Activated CD8-positive, alpha-beta memory T cell treated with anti-CD3 and anti-CD28 coated beads for 1 hour (primary cell): ENCODE measurements at places on chromosomes 4 and X.

DNA sequence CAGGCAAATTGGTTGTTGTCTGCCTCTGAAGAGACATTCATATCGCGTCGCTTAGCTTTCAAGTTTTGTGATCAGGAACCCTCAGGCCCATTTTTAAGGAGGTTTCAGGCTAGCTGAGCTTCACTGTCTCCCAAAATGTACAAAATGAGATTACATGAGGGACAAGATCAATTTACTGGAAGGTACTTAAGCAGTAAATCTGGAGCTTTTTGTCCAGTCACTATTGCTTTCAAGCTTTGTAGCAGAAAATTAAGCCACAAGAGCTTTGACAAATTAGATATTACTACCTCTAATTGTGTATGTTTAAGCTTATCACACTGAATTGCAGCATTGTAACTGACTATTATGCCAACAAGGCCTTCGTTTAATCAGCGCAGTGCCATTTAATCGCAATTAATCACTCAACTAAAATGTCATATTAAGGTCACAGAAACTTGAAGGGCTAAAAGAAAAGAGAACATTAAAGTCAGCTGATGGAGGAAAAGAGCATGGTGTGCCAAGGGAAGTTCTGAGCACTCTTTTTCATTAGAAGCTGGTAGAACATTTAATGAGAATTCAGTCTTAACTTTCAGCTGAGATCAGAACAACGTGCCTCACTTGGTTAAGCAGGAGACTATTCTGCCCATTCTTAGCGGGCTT is 353.0 kb downstream of the FBXO8 start:
- DNase-seq: no peak

GRCh38 chr4:104395168-104395614 is 99.5 kb downstream of the CXXC4 start:
- no peak for DNase-seq

GRCh38 chr4:6134612-6135220 is 65.6 kb downstream of the JAKMIP1 start:
- DNase-seq: peak; percentile 10

GRCh38 chrX:1535241-1536041 is 1.5 kb downstream of the P2RY8 start:
- DNase-seq: peak; percentile 11

DNA sequence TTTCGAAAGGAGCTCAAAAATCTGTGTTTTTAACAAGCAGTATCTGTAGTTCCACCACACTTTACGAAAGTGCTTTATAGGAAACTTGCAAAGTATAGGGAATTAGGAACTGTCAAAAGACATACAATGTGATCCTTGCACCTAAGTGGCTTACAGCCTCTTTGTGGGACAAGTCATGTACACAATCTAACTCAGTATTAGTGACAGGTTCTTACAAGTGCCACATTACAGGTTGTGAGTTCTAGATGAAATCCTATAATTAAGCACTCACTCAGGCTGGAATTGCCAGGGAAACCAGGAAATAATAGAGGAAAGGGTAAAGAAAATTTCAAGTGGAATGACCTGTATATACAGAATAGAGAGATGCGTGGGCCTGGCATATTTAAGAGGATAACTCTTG is 567.3 kb upstream of the ATOH1 start:
- no peak for DNase-seq

DNA sequence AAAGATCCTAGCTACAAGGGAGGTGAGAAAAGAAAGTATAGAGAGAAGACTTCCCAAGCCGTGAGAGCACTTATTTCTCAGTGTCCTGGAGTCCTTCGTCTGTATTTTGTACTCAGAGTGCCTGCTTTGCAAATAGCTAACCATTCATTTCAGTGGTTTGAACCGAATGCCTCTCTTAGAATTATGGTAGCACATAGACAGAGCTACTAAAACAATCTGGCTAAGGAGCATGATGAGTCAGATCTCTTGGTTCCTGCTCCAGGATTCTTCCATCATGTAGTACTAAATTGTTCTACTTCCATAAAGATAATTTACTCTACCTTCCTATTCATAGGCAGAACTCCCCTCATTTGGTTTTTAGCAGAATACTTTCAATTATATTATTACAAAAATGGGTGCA is 946.6 kb downstream of the STIM2 start:
- no peak for DNase-seq

GRCh38 chr4:142846108-142846728 is at the start of gene INPP4B:
INPP4B (minus strand) TSS chr4:142846301.
- no peak for DNase-seq

DNA sequence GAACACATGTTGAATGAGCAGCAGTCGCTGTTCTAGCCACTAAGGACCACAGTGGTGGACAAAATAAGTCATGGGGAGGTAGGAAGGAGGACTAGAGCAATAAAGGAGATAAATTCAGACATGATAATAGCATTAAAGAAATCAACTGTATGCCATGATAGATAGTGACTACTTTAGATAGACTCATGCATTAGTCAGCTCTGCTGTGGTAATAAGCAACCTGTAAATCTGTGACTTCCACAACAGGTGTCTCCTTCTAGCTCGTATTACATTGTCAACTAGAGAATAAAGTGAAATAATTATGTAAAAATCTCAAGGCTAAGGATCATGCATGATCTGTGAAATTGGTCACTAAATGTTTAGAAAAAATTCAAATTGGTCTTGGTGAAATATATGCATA is 77.9 kb downstream of the WWC2 start:
- no peak for DNase-seq

- no peak for DNase-seq
Measured at GRCh38 chrX:30906726-30907125, 17.7 kb upstream of the TAB3 start.

DNA sequence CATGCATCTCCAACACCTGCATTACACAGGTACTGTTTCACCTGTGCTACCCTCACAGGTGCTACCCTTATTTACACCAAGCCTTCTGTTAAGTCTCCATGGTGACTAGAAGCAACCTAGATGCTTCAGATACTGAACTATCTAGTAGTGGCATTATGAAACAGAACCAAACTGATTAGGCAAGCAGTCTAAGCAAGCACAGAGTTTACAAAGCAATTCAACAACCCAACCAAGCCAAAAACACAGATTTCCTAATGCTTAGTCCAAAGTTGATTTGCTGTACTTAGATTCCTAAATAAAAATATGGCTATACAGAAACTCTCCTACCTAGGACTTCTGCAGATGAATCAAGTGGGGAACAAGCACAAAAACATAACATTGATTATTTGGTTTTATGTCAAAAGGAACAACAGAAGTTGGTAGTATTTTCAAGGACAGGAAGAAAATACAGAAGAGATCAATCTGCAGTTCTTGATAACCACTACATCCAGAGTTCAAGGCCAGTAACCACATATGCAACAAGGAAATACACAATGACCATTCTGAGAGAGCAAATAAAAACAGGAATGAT is 3.2 kb downstream of the TAPT1 start:
- no peak for DNase-seq

GRCh38 chr4:181909368-181909767 is 333.8 kb upstream of the TENM3 start:
- no peak for DNase-seq

DNA sequence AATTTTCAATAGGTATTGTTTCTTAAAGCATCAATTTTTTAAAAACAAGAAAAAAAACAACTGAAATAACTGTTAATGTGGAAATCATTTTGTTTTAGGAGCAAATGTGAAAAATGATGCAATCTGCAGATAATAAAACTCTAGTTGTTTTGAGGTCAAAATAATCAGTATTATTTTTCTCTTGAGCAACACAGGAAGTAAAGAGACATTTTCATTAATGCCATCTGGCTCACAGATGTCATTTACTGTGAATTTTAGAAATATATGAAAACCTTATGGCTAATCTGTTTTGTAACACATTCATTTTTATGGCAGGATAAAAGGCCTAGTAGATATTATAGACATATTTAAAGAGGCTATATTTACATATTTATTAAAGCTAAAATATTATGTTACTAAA is 141.6 kb downstream of the PCDH18 start:
- no peak for DNase-seq

GRCh38 chr4:58776627-58777026 is 1666.4 kb upstream of the IGFBP7 start:
- DNase-seq: no peak

GRCh38 chr4:123599061-123599919 is 202.7 kb downstream of the SPRY1 start:
- no peak for DNase-seq

- no peak for DNase-seq
Measured at GRCh38 chrX:73267206-73267605, 52.6 kb upstream of the NAP1L2 start.

GRCh38 chr4:120528428-120528827 is 394.1 kb downstream of the PRDM5 start:
- no peak for DNase-seq

DNA sequence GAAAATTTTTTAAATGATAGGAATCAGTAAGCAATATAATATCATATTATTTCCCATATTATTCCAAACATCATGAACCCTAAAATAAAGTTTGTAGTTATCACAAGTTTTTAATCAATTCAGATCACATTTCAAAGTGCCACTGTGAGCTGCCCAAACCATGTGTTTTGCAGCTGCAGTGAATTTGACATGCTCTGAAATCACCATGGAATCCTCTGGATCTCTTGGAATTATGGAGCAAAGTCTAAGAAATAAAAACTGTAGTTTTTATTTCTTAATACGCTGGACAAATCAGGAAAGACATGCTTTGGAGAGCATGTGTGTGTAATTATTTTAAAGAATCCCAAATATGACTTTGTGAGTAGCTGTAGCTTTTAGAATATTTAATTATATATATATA is 262.7 kb downstream of the ANKRD50 start:
- no peak for DNase-seq

GRCh38 chr4:96913441-96914080 is 1073.7 kb downstream of the PDHA2 start:
- no peak for DNase-seq

DNA sequence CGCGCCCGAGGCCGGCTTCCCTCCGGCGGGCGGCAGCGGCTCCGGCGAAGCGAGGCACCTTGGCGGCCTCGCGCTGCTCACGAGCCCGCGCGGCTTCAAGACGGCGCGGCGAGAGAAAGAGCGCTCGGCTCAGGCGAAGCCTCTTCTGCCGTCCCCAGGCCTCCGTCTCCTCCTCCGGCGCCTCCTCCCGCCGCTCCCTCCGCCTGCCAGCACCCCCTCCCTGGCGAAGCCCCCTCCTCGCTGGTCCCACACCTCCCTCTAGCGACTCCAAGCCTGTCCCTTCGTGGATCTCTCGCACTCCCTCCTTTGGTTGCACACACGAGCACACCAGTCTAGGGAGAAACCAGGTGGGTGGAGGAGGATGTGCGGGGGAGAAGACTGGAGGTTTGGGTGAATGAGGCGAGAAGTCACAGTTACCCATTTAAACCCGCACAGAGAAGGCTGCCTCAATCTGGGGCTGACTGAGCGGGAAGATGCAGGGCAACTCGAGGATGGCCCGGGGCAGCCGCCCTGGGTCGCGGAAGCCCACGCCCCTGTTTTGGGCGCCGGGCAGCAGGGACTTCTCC is at the start of gene CAMK2D:
CAMK2D (minus strand) TSS at position 119 of the 566 bp plus-strand sequence. CDS start 670 bp downstream, outside the sequence.
- peak; percentile 63 for DNase-seq

DNA sequence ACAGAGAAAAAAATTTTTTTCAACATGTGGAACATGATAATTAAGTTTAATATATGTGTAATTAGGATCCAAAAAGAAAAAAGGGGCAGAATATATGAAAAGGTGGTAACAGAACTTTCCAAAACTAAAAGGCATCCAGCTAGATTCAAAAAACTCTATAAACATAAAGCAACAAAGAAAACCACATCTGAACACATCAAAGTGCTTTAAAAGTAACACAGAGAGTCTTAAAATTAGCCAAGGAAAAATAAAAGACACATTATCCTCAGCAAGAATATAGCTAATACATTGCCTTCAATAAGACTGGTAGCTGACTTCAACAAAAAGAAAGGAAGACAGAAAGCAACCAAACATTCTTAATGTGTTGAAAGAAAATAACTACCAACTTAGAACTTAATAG is 8.2 kb downstream of the CLOCK start:
- DNase-seq: no peak

- DNase-seq: no peak
Measured at GRCh38 chr4:155944516-155944915, 9.2 kb downstream of the CTSO start.

DNA sequence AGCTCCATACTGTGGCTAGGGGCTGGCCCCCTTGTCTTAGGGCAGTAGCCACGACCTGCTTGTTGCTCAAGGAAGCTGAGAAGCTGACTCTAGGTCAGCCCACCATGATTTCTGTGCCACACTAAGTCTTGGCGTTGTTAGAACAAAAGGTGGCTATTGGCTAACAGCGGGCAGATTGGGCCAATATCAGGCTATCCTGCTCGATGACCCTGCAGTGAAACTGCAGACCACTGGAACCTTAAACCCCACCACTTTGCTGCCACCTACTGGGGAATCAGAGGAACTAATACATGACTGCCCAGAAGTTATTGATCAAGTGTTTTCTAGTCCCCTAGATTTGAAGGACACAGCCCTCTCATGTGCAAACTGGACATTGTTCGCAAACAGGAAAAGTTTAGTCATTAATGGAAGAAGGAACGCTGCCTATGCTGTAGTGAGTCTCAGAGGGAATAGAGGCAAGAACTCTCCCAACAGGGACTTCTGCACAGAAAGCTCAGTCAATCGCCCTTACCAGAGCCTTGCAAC is 17.0 kb upstream of the PAPSS1 start:
- DNase-seq: no peak

- no peak for DNase-seq
Measured at GRCh38 chr4:83389037-83389720, 54.5 kb upstream of the HPSE start.

- no peak for DNase-seq
Measured at GRCh38 chrX:40107291-40108161, 9.8 kb upstream of the BCOR start.

GRCh38 chr4:6071959-6072720 is 53.9 kb upstream of the C4orf50 start:
- no peak for DNase-seq

DNA sequence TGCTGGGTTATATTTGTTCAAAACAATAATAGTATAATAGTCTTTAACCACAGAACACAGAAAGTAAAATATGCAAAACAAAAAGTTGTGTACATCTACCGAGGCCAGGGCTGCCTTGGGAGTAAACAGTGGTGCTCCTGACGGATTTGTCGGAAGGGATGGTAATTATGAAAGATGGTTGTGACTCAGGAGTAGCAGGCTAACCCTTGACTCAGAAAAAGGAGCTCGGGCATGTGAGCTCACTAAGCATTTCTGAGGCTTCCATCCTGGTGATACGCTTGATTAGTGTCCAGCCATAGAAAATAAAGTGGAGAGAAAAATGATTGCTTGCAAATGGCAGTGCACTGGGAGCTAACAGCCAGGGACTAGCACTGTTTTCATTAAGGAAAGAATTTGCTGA is 53.2 kb upstream of the SPANXB1 start:
- no peak for DNase-seq

DNA sequence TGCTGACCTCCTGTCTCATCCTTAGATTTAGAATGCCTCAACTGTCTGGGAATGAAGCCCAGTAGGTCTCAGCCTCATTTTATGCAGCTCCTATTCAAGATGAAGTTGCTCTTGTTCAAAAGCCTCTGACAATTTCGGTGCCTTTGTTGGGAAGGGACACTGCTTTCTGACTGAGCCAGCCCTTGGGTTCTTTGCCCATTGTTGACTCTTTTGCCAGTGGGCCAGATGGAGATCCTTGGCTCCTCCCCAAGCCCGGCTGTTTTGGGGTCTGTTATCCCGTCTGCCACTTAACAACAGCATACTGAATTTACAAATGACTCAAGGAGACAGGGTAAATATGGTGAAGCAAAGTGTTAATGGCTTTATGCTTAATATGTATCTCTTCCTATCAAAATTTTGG is 58.3 kb upstream of the PRKX start:
- no peak for DNase-seq

GRCh38 chr4:111502626-111503025 is 642.6 kb upstream of the FAM241A start:
- no peak for DNase-seq
